Occipital lobe (tissue), 3 donors: ENCODE measurements at places on chromosomes 13 and 19.

GRCh38 chr19:48110350-48110966 is at the start of gene PLA2G4C:
Gene PLA2G4C, minus strand, starts transcription at chr19:48110817. Its CDS starts 4,288 bp downstream, at chr19:48106529.
- peak; percentile 89 for DNase-seq

DNA sequence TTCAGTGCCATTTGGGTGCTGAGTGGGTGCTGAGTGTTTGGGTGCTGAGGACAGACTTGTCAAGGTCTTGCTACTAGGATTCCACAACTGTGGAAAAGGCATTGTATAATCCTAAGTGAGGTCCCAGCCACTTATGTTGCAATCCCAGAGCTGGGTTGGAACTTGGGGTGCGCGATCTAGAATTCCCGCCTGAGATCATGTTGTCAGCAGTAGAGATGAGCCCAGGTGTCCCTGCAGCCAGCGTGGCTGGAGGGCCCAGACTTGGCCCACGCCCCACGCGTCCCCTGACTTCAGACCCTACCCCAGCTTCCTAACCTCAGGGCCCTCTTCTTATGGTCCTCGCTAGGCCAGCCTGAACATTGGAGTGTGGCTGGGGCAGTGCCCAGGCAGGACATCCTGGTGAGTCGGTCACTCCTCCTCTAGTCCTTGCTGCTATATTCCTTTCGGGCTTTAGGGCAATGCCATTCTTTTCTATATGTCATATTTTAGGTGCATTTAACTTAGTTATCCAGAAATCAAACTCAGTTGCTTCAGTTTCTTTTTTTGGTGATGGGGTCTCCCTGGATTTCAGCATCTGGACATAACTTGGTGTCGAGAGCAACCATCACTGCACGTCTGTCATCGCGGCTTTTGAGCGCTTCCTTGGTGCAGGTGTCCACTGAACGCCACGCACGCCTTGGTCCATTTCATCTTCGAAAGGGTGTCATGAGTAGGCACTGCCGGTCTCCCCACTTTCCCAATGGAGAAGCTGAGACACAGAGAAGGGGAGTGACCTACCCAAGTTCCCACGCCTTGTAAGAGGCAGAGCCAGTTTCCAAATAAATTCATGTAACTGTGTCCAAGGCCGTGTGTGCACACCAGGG is 46.4 kb upstream of the F7 start:
- no peak for DNase-seq

DNA sequence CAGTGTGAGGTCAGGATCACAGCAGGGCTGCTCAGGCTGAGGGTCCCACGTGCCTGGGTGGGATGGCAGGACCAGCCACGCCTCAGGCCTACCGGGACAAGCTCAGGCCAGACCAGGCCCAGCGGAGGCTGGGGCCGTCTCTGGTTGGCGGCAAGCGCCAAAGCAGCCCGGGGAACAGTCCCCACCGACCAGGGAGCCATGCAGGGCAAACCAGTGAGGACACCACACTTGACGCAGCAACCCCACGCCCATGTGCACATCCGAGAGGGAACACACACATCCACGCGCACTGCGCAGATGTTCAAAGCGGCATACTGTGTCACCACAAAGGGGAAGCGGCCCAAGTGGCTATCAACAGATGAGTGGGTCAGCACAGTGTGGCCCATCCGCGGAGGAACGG is 15.2 kb downstream of the IZUMO4 start:
- DNase-seq = no peak

DNA sequence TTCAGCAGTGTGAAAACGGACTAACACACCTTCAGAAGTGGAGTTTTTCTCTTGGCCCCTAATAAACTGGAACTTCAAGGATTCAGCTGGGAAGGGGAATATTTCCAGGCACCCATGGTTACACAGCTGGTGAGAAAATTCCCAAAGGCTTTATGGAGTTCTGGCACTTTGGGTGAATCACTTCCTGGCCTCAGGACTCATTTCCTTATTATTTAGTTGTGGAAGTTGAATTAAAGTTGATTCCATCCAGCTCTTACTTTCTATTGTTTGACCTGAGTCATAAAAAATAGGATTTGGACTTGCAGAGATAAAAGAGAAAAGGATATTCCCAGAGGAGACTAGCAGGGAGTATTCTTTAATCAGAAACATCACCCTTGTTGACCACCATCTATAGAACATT is 882.1 kb downstream of the UQCRFS1 start:
- no peak for DNase-seq

DNA sequence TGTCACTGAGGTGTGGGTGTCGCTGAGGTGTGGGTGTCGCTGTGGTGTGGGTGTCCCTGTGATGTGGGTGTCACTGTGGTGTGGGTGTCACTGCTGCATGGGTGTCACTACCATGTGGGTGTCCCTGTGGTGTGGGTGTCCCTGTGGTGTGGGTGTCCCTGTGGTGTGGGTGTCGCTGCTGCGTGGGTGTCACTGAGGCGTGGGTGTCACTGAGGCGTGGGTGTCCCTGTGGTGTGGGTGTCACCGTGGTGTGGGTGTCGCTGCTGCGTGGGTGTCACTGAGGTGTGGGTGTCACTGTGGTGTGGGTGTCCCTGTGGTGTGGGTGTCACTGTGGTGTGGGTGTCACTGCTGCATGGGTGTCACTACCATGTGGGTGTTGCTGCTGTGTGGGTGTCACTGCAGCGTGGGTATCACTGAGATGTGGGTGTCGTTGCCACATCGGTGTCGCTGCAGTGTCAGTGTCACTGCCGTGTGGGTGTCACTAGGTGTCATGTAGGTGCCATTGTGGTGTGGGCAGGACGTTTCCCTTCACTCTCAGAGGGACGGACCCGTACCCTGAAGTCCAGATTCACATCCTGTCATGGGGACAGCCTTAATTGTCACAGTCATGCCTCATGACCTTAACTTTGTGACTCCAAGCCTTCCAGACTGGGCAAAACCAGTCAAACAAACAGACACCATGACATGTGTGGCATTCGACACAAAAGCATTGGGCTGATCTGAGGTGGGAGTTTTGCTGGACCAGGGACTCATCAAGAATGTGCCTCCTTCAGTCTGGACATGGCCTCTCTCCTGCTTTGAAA is 12.7 kb upstream of the GAS6 start:
- DNase-seq = no peak

- no peak for DNase-seq
These were observed 879.0 kb upstream of the SLITRK5 start for GRCh38 chr13:86792153-86792651.

- DNase-seq = no peak
These were observed 43.6 kb upstream of the SERP2 start for GRCh38 chr13:44329909-44330545.

- no peak for DNase-seq
These were observed 149.5 kb upstream of the ZNF507 start for GRCh38 chr19:32195706-32196610.

- DNase-seq = peak; percentile 85
These were observed at the start of gene ZNF71 for GRCh38 chr19:56594783-56595547. Gene ZNF71, plus strand, starts transcription at chr19:56595302. Its CDS starts 6,257 bp downstream, at chr19:56601559.

DNA sequence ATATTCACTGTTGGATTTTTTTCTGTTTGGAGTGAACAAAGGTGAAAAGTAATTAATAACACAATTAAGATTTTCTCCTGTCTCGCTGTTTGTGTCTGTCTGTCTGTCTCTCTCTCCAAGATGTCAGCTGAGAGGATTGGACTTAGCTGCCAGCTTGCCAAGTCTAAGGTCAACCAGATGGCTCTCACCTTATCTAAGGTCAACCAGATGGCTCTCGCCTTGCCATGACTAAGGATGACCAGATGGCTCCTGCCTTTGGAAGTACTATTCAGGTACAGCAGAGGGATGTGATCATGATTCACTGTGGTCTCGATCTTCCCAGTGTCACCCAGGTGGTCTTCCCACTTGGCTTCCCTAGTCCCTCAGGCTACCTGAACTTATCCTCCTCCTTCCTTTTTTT is 1436.4 kb downstream of the UQCRFS1 start:
- DNase-seq = no peak

- no peak for DNase-seq
These were observed 650.0 kb downstream of the DIAPH3 start for GRCh38 chr13:59513686-59514085.
